ENCODE measurements at places on chromosomes 4 and X. TPM values are rescaled to one million over a fixed set of nuclear protein-coding genes. Genes with fewer than 3 reads are reported as not detected.

The RPA4 gene
- 0.38 TPM for total RNA-seq

The CXXC4 gene
- not detected for total RNA-seq

The CXorf49 gene
- total RNA-seq, result not detected

The SPACA5 gene
- total RNA-seq, result not detected

The MAGEA1 gene
- total RNA-seq, result not detected

The CT45A1 gene
- total RNA-seq, result not detected

The SRPX2 gene
- not detected for total RNA-seq

The IQSEC2 gene
- total RNA-seq, result 0.05 TPM

The NEUROG2 gene
- 0.16 TPM for total RNA-seq

The CRMP1 gene
- total RNA-seq, result not detected

- no peaks in the 10 kb centered on the region for H3K27me3 ChIP-seq
- H3K4me3 ChIP-seq, result no peak overlapping the region
- H3K4me1 ChIP-seq, result no peaks in the 10 kb centered on the region
- peaks cover 2% of the 10 kb centered on the region for H3K36me3 ChIP-seq
Observed at GRCh38 chr4:22410645-22411247, 105.1 kb downstream of the ADGRA3 start.

DNA sequence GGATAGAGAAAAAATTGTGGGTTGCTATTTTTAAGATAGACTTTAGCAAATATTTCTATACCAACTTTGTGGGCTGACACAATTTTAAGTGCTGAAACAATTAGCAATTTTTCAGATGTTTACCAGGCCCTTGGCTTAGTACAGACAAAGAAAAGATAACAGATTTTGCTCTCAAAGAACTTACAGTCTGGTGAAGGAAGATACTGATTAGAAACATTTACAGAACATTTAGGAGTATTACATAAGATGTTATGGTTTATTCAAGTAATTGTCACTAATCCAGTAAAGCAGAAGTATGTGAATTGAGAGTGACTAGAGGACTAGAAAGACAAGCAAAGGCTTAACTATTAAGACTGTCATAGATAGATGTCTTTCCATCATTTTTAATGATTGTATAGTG lies 35.3 kb upstream of the NDUFC1 start:
- no peaks in the 10 kb centered on the region for H3K27me3 ChIP-seq
- H3K4me3 ChIP-seq, result no peak overlapping the region
- H3K27ac ChIP-seq, result no peak overlapping the region
- peaks cover 33% of the 10 kb centered on the region for H3K36me3 ChIP-seq
- H3K4me1 ChIP-seq, result peaks cover 14% of the 10 kb centered on the region

GRCh38 chr4:74197080-74197479 lies 39.2 kb downstream of the MTHFD2L start:
- H3K27me3 ChIP-seq, result no peaks in the 10 kb centered on the region
- H3K27ac ChIP-seq, result no peak overlapping the region
- H3K4me1 ChIP-seq, result no peaks in the 10 kb centered on the region

DNA sequence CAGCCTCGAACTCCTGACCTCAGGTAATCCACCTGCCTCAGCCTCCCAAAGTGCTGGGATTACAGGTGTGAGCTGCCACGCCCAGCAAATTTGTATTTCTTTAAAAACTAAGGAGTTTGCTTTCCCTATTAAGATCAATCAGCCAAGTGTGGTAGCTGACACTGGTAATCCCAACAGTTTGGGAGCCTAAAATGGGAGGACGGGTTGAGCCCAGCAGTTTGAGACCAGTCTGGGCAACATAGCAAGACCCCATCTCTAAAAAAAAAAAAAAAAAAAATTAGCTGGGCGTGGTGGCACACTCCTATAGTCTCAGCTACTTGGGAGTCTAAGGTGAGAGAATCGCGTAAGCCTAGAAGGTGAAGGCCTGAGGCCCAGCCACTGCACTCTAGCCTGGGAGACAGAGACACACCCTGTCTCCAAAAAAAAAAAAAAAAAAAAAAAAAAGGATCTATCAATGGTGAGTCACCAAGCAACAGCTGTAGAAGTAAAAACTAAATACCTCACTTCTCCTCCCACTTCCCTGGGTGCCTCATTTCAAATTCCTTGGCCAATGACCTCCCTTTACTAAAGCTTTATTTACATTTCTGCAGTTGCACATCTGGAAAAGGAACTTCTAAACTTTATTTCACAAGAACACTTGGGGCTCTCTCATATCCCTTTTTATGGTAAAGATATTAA lies 54.5 kb downstream of the LDB2 start:
- no peaks in the 10 kb centered on the region for H3K27me3 ChIP-seq
- no peaks in the 10 kb centered on the region for H3K36me3 ChIP-seq
- H3K4me3 ChIP-seq, result no peak overlapping the region
- DNase-seq, result no peak
- H3K27ac ChIP-seq, result no peak overlapping the region
- H3K4me1 ChIP-seq, result no peaks in the 10 kb centered on the region

DNA sequence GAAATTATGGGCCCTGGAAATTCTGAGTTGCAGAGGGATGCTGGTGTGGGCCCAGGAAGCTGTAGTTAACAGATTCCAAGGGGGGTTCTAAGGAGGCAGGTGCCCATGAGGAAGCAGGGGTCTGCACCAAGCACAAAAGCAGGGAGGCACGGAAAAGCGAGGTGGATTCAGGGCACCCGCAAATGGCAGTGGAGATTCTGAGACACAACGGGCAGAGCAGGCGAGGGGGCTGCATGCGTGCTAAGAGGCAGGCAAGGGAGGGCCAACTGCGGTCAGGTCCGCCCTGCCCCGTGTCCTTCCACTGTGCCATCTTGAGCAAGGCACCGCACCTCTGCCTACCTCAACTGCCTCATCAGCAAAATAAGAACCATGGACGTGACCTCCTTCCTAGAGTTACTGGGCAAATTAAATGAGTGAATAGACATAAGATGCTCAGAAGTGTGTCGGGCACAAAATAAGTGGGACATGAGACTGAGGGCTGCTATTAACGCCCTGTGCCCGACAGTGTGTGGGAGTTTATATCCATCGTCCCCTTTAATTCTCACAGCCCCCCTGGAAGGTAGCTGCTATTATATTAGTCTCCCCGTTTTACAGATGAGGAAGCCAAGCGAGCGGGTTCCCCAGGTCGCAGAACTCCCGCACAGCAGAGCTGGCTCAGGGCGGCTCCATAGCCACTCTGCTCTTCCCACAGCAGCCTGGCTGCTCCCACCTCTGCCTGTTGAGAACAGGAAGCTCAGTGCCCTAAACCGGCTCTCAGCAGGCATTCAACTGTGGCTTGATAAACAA lies 67.6 kb downstream of the PPP2R2C start:
- no peak overlapping the region for H3K27ac ChIP-seq
- no peak overlapping the region for H3K4me3 ChIP-seq
- H3K4me1 ChIP-seq, result no peaks in the 10 kb centered on the region
- H3K27me3 ChIP-seq, result peaks cover 42% of the 10 kb centered on the region

DNA sequence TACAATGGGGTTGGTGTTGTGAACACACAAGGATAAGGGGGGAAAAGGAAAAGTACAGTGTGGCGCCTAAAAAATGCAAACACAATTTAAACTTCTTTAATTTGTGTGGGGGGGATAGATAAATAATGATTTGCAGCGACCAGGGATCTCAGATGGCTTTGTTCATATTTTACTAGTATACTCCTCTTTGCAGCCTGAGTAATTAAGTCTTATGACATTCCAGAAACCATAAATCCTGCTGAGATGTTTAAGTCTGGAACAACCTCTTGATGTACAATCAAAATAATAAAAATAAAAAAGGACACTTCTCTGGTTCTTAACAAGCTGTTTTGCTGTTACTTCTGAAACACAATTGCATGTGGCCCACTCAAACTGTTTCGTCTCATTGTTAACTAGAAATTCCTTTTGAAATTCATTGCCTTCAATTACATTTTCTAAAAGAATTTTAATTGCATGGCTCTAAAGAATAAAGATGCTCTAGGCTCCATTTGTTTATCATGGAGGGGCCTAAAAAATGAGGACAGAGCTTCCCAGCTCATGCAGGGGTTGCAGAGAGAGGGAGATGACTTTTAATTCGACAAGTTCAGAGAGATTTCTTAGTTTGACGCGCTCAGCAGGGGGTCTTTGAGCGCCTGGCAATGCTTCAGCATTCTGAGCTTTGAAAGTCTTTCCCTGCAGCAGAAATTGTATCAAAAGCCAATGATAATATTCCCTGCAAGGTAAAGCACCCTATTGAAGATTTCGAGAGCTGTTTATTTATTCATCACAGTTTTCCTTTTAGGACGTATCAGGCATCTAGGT lies 892.4 kb upstream of the TENM3 start:
- no peaks in the 10 kb centered on the region for H3K36me3 ChIP-seq
- no peak for DNase-seq
- H3K27ac ChIP-seq, result no peak overlapping the region
- no peaks in the 10 kb centered on the region for H3K4me1 ChIP-seq
- H3K4me3 ChIP-seq, result no peak overlapping the region

- H3K36me3 ChIP-seq, result no peaks in the 10 kb centered on the region
- no peak overlapping the region for H3K27ac ChIP-seq
- no peaks in the 10 kb centered on the region for H3K4me1 ChIP-seq
- peaks cover 3% of the 10 kb centered on the region for H3K27me3 ChIP-seq
- DNase-seq, result no peak
Observed at GRCh38 chrX:24377911-24378468, 17.6 kb downstream of the SUPT20HL1 start.

DNA sequence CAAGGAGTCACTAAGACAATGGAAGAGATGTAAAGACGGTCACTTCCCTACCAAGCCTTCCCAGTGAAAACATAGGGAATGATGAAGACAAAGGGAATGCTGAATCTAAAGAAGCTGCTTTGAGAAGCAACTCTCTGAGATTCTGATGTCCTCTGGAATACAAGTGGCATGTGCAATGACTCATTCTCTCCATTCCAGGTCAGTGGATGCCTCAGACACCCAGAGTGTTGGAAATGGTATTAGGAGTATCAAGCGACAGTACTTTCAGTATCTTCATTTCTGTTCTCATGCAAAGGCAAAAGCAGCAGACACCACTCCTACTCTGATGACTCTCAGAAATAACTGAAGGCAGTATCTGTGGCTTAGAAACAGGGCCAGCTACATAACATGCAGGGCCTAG lies 102.6 kb downstream of the FSTL5 start:
- H3K27ac ChIP-seq, result no peak overlapping the region
- no peaks in the 10 kb centered on the region for H3K27me3 ChIP-seq
- no peak for DNase-seq
- no peaks in the 10 kb centered on the region for H3K4me1 ChIP-seq

DNA sequence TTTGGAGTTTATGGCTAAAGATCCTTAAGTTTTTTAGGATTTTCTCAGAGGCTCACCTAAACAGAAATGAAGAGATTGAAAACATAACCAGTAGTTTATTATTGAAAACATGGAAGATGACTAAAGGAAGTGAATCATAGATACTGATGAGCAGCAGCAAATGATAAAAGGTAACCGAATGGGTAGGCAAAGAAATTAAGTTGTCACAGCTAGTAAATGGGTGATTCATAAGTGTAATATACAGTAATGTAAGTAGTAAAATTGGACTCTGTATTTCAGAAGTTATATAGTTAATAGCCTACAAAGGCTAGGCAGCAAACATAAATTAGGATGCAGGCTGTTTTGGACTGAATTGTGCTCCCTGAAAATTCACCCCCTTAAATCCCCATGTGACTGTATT lies 59.0 kb upstream of the ADGRA3 start:
- no peaks in the 10 kb centered on the region for H3K27me3 ChIP-seq
- no peak overlapping the region for H3K4me3 ChIP-seq
- H3K27ac ChIP-seq, result no peak overlapping the region
- H3K36me3 ChIP-seq, result peaks cover 2% of the 10 kb centered on the region
- DNase-seq, result no peak
- peaks cover 3% of the 10 kb centered on the region for H3K4me1 ChIP-seq

GRCh38 chr4:41750626-41751448 lies 2.3 kb upstream of the PHOX2B start:
- peaks cover 1% of the 10 kb centered on the region for H3K36me3 ChIP-seq
- H3K4me3 ChIP-seq, result no peak overlapping the region
- H3K27ac ChIP-seq, result no peak overlapping the region
- DNase-seq, result no peak
- H3K27me3 ChIP-seq, result peaks cover 76% of the 10 kb centered on the region

DNA sequence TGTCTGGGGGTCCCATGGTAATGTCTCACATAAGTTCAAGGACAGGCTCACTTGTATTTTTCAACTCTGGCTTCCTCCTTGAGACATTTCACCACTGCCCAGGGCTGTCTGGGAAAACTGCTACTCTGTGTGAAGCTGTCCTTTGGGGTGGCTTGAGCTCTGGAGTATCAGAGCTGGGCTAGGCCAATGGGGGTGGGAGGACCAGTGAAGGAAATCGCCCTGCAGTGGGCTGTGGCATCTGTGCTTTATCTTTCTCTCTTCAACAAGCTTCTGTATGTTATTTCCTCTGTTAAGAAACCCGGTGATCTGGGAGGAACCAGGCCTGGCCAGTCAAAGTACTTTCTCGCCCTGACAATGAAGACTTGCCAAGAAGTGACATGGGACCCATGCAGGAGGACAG lies 87.4 kb downstream of the SMIM20 start:
- peaks cover 8% of the 10 kb centered on the region for H3K27me3 ChIP-seq
- H3K27ac ChIP-seq, result no peak overlapping the region
- H3K4me1 ChIP-seq, result no peaks in the 10 kb centered on the region

DNA sequence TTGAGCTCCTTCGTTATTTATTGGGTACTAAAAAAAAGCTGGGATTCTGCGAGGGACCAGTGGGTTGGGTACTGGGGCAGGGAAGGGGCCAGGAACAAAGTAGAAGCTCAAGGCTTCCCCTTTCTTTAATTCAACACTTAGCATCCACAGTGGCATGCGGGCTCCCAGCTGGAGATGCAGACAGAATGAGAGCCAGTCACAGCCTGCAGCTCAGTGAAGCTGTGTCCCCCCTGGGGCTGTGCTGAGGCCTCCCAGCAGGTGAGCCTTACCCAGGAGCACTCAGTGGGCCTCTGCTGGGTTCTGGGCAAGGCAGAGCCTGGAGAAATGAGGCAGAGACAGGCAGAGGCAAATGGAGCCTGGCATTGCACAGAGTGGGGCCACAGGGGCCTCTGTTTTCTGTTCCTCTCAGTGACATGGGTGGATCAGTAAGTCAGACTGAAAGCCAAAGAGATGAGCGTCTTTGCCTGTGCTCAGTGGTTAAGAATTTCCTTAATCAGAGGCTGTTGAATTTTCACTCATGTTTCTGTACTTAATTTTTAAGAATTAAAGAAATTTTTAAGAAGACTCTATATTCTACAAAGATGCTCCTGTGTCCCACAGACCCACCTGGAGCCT lies 181.4 kb upstream of the RBPJ start:
- no peaks in the 10 kb centered on the region for H3K36me3 ChIP-seq
- H3K4me3 ChIP-seq, result no peak overlapping the region
- peaks cover 4% of the 10 kb centered on the region for H3K4me1 ChIP-seq
- H3K27ac ChIP-seq, result no peak overlapping the region
- peaks cover 2% of the 10 kb centered on the region for H3K27me3 ChIP-seq

Data from activated CD8-positive, alpha-beta T cell treated with anti-CD3 and anti-CD28 coated beads for 36 hours (primary cell).